ENCODE measurements at places on chromosomes 2 and 18.

- DNase-seq: no peak
These were observed 7.7 kb downstream of the HK2 start for GRCh38 chr2:74841641-74842040.

GRCh38 chr2:226679389-226680065 lies 120.1 kb downstream of the IRS1 start:
- DNase-seq: no peak

DNA sequence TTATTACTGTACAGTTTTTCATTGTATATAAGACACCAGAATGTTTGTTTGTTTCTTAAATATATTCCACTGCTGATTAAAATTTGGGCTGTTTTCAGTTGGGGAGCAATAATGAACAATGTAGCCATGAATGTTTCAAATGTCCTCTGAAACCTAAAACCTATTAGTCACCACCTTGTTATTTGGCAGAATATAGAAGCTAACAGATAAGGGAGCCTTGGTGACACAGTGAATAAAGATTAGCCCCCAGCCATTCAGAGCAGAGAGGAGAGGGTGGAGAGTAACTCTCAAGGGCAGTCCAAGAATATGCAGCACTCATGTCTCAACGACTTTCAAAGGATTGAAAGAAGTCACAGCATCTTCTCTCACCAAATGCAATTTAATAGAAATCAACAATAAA lies 43.1 kb upstream of the ATP8B1 start:
- peak; percentile 37 for DNase-seq

- no peak for DNase-seq
These were observed 6.1 kb downstream of the C2orf92 start for GRCh38 chr2:97675430-97676113.

- no peak for DNase-seq
These were observed 549.0 kb downstream of the ZNF804A start for GRCh38 chr2:185147361-185147760.

- DNase-seq: no peak
These were observed 50.1 kb downstream of the CD226 start for GRCh38 chr18:69897397-69898108.

DNA sequence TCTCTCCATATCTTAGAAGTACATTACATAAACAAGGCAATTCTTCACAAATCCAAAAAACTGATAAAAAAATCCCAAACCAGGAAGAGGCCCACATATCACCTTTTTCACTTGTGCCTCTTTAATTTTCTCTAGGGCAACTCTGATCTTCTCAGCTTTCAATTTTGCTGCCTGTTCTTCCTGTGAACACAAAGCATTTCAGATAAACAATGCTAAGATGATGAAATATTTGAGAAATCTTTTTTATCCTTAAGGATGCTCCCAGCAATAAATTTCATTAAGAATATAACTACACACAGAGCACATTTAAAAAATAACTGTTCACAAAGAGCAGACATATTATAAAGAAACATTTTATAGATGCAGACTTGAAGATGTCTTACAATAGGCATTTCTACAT lies 73.4 kb downstream of the RAPH1 start:
- DNase-seq: no peak

All from hematopoietic multipotent progenitor cell treated with erythropoietin and hydrocortisone succinate and interleukin-3 and kit ligand, for 17 days (in vitro differentiated cells).